ENCODE measurements at places on chromosomes 4 and X.

DNA sequence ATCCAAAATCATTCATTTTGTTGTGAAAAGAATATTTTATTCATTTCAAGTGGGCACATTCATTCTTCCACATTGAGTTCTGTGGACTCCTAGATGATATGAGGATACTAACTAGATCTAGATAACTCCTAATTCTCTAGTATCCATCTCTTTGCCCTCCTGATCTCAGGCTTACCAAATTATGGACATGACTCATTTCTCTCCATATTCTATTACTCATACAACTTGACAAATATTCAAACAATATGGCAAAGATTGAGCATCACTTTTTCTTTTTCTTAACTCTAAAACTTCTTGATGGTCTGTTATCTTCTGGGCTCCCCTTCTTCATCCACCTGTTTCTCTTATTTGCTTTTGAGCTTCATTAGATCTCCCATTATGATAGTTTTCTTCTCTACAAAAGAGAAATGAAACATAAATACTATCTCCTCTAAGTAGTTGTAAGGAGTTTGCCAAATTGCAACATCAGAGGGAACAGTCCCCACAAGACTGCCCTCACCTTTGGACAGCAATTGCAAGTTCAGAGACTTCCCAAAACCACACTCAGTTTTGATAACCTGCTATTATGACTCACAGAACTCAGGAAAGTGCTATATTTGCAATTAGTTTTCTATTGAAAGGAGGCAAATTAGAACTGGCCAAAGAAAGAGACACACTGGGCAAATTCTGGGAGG, 422.9 kb downstream of the SPRY1 start:
- DNase-seq = no peak

DNA sequence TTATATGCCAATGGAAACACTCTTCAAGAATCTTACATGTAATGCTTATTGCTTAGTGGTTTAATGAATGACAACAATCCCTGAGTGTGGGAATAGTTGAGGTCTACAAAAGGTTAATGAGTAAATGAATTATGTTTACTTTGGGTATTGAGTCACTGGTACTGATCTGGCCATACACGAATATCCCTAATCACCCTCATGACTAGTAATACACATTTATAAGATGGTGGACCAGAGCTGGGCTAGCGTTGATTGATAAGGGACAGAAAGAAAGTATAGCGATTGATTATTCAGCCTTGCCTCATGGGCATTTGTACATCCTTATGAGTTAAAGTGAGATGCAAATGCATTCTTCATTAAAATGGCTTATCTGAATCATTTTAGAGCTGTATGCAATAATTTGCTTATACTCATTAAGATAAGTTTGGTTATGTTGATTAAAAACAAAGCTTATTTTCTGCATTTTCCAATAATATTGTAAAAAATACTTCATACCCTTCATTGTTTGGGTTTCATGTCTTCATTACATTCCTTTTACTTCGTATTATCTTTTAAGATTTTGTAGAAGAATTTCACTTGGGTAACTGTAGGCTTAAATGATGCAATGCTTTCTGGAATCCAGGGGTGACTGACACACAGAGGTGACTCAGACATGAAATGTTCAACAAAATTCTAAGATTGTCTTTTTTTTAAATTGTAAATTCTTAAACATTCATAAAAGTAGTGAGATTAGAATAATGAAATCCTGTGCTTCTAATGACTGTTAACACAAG, 47.4 kb downstream of the FGF2 start:
- DNase-seq = no peak

GRCh38 chrX:67614423-67614822, 70.6 kb downstream of the AR start:
- no peak for DNase-seq

DNA sequence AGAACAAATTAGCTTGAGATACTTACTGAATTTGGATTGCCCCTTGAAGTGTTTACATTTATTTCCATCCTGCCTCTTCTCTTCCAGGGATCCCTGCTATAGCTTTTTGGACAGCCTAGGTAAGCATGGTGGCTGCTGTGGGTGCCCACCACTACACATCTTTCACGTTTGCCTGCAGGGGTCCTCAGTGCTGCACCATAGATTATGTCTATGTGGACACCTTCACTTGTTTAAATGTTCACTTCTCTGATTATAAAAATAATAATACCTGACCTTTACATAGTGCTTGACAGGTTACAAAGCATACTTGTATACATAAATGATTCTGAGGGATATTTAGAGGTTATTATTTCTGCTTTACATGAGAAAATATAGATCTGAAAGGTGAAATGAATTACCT, 67.9 kb upstream of the SLC4A4 start:
- DNase-seq = peak; percentile 41

DNA sequence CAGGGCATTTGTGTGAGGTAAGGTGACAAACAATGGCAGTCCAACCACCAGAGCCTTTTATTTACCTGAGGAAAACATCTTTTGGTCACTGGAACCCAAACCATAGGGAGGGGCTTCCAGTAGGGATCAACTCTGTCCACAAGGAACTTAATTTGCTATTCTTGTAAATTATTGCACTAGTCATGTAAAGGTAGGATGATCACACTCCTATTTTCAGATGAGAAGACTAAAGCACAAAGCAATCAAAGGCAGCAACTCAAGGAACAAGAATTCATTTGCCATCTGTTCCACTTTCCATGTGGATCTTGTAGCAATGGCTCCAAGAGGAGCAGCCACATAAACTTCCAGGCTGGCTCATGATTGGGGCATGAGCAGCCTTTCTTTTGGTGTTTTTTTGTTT, 35.3 kb downstream of the CD99L2 start:
- no peak for DNase-seq

DNA sequence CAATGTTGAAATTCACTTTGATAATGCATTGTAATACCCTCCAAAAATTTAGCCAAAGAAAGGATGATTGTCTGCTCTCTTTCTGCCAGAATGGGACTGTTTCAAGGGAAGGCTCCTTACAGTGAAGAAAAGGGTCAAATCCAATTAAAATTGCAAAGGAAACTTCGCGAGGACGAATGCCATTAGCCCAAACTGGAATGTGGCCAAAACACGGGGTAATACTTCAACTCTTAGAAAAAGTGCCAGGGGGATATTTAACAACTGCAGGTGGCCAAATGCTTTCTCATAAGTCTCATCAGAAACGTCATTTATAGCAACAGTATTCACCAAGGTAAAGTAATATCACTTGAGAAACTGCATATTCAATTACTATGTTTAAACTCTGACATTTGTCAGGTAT, 29.0 kb downstream of the NKX3-2 start:
- no peak for DNase-seq

DNA sequence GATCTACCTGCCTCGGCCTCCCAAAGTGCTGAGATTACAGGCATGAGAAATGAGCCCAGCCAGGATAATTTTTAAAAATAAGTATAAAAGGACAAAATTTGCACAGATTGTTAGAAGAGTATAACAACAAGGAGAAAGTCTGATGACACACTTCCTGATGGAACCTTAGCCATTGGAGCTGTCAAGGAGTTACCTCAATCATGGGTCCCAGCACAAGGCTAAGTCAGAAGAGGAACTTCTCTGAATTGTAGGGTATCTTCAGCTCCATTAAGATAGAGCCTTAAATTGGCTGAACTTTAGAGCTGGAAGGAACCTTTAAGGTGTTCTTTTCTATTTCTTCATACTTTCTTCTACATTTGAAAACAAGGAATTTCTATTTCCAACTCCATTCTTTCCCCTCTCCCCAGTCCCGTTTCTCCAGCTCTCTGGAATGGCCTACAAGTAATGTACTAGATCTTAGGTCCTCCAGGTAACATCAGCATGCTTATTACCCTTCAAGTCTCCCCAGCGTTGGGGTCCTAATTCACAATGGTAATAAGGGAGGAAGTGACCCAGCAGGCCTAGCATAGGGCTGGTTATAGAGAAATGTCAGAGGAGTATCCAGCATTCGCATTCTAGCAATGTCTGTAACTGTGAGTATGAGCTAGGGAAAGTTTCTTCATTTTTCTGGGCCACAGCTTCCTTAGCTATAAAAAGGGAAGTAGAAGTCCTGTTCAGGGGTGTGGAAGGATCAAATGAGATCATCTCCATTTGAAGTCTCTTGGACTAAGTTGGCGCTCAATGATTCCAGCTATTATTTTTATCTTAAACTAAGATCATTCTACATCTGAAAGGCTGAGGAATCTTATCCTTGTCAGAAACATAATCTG, 18.5 kb upstream of the RBPJ start:
- no peak for DNase-seq

GRCh38 chr4:44791831-44792230, 65.5 kb upstream of the GNPDA2 start:
- no peak for DNase-seq

DNA sequence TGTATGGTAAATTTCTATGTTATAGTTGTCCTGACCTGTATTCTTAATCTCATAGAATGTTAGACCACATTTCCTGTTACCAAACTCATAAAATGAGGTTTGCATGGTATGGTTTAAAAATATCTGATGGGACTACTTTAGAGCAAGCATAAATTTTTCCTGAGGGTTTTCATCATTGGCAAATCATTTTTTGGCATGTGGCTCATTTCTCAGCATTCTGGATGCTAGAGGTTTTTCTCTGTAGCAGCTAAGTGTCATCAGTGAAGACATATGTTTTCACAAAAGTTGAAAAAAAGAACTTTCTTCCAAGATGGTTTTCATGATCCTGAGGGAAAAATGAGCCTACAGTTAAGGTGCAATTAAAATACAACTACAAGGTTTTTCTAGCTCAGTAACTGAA, 503.5 kb upstream of the FAM47C start:
- no peak for DNase-seq

- no peak for DNase-seq
Observed at GRCh38 chrX:30217465-30217864, 2.1 kb downstream of the MAGEB2 start.

DNA sequence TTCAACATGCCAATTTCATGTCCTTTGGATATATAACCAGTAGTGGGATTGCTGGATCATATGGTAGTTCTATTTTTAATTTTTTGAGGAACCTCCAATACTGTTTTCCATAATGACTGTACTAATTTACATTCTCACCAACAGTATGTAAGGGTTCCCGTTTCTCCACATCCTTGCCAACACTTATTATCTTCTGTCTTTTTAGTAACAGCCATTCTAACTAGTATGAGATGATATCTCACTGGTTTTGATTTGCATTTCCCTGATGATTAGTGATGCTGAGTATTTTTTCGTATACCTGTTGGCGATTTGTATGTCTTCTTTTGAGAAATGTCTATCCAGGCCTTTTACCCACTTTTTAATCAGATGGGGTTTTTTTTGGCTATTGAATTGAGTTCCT, 133.5 kb upstream of the MED14 start:
- no peak for DNase-seq

- peak; percentile 45 for DNase-seq
Observed at GRCh38 chr4:180437601-180438000, 1805.6 kb upstream of the TENM3 start.

GRCh38 chr4:99826016-99826415, 9.4 kb downstream of the DAPP1 start:
- DNase-seq = no peak

Data from SJCRH30 (cell line).